ENCODE measurements at places on chromosomes 2 and 18. TPM values are rescaled to one million over a fixed set of nuclear protein-coding genes. Genes with fewer than 3 reads are reported as not detected.

Gene CACNB4
- total RNA-seq: 0.71 TPM

Gene IL36A
- not detected for total RNA-seq

Gene ANKRD30B
- total RNA-seq: not detected

Gene PXDN
- total RNA-seq: 46.0 TPM

Gene PRR30
- not detected for total RNA-seq

Gene EPC2
- 22.3 TPM for total RNA-seq

Gene TUBA4B
- not detected for total RNA-seq

DNA sequence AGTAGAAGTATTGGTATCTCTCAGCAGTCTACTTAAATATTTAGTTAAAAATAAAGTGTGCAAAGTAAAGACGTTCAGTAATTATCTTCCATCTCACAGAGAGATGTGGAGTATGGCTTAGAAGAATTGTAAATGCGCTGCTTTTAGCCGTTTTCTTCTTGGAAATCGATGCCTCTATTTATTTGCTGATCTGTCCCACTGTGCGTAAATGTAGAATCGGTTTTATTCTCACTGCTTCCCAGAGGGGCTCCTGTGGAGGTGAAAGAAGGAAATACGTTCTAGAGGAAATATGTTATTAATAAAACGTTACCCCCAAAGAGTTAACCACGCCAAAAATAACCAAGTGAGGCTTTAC, 1.9 kb downstream of the NPAS2 start:
- no peak for DNase-seq

DNA sequence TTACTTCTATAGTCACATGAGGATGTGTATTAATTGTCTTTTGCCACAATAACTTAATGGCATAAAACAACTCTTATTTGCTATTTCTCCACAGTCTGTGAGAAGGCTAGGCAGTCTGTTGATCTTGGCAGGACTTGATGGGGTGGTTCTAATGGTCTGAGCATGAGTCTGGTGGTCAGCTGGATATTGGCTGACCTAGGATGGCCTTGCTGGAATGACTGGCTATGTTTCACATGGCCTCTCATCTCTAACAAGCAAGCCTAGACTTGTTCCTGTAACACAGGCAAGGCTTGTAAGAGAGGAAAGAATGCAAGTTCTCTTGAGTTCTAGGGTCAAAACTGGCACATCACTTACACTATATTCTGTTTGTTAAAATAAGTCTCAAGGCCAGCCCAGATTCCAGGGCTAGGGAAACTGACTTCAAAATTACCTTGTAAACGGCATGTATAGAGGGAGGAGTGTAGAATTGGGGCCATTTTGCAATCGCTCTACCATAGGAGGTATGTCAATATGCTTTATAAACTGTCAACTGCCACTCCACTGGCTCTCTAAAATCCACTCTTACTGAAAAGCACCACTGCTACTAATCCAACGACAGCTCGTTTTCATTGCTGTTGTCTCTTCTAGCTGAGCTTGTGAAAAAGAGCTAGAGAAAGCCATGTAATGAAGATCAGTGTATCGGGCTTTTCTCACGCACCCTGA, 325.0 kb upstream of the PKDCC start:
- peak; percentile 34 for DNase-seq

GRCh38 chr2:181258720-181259119, 198.5 kb upstream of the ITGA4 start:
- no peak for DNase-seq

- peak; percentile 89 for DNase-seq
Measured at GRCh38 chr2:178271629-178272333, 77.5 kb downstream of the OSBPL6 start.

GRCh38 chr18:37260367-37261093, 305.1 kb downstream of the CELF4 start:
- no peak for DNase-seq

DNA sequence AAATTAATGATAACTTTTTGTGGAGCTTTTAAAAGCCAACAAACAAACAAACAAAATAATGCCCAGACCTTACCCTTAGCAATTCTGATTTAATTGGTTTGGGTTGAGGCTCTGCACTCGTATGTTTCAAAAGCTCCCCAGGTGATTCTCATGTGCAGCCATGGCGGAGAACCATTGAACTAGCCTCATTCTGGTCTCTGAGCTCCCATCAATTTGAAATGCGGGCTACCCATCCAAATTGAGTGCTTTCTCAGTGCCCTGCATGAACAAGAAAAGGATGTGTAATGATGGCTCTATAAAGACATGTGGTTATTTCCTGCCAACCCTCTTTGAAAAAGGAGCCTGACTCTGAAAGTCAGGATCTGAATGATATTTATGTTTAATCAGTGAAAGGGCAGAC, 8.2 kb downstream of the MXD1 start:
- no peak for DNase-seq

GRCh38 chr18:13606604-13607254, 119.6 kb downstream of the FAM210A start:
- DNase-seq: no peak

DNA sequence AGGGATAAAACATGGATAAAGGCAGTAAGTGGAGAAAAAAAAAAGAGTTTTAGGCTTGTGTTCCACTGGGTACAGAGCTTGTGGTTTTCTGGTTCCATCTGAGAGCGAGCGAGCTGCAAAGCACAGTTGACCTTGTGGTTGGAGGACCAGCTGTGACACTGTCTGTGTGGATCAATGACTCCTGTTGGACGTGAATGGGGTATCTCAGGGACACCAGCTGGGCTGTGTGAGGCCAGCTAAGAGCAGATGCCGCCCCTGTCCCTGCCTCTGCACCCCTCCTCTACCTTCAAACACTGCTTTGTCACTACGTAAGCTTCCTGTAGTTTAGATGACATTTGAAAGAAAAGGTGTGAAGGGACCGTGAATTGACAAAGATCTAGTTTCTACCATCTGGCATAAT, 67.8 kb downstream of the QPCT start:
- DNase-seq: no peak

DNA sequence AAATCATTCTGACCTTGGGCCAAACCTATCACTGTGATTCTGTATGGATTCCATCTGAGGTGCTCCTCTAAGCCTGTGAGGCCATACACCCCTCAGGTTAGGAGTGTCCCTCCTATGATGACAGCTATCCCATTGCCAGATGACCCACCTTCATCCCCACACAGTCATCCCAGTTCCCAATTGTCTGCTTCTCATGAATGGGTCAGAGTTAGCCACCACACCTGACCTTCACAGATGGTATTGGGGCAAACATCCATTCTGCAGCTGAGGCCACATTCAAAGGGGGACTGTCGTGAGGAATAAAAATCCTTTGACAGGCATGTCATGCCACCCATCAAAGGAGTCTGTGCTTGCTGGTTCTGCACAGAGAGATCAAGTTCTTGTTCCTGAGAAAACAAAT, 155.2 kb downstream of the AGPS start:
- no peak for DNase-seq

DNA sequence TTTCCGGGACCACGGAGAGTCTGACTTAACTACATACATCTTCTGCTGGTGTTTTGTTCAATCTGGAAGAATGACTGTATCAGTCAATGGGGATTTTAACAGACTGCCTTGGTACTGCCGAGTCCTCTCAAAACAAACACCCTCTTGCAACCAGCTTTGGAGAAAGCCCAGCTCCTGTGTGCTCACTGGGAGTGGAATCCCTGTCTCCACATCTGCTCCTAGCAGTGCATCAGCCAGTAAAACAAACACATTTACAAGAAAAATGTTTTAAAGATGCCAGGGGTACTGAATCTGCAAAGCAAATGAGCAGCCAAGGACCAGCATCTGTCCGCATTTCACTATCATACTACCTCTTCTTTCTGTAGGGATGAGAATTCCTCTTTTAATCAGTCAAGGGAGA, 23.1 kb downstream of the ICOS start:
- DNase-seq: no peak

DNA sequence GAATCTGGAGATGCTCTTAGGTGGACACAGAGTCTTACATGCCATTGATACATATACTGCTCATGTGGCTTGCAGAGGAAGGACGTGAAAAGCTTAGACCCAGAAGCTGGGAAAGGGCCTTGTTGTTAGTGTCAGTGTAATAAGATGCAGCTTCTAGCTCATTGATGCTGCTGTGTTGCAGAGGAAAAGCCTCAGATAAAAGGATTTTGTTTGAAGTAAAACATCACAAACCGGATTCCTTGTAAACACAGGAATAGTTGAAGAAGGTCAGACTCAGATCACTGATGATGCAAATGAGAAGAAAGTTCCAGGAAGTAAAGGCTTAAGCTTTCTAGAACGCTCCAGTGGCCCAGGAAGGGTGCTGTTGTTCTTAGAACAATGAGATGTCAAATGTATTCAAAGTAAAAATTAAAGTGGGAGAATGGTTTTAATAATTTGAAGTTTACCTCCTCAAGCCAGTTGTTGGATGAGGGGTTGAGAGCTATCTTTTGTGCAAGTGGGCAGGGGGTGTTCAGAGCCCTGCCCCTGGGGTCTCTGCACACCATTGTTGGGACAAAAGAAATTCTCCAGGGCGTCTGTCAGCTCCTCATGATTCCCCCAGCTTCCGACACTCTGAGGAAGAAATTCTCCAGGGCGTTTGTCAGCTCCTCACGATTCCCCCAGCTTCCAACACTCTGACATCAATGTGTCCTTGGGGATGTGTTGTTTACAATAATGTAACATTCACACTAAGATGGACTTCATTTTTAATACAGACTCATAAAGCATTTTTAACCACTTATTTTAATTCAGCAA, 61.3 kb upstream of the CHMP1B start:
- no peak for DNase-seq

DNA sequence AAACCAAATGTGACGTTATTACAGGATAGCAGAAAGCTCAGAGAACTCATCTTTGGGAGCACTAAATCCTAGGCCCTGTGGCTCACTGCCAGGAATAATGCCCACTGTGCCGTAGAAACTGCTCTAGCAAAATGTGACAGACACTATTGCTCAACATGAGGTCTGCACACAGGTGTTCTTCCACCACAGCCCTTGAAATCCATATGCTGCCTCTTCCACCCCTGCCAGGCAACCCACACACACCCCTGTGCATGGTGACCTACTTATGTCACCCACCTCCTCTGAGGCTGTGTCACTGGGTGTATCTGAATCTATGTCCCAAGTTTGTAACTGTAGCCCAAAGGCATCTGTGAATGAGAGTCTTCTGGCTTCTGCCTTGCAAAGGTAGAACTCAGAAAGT, 66.1 kb upstream of the MBOAT2 start:
- no peak for DNase-seq

DNA sequence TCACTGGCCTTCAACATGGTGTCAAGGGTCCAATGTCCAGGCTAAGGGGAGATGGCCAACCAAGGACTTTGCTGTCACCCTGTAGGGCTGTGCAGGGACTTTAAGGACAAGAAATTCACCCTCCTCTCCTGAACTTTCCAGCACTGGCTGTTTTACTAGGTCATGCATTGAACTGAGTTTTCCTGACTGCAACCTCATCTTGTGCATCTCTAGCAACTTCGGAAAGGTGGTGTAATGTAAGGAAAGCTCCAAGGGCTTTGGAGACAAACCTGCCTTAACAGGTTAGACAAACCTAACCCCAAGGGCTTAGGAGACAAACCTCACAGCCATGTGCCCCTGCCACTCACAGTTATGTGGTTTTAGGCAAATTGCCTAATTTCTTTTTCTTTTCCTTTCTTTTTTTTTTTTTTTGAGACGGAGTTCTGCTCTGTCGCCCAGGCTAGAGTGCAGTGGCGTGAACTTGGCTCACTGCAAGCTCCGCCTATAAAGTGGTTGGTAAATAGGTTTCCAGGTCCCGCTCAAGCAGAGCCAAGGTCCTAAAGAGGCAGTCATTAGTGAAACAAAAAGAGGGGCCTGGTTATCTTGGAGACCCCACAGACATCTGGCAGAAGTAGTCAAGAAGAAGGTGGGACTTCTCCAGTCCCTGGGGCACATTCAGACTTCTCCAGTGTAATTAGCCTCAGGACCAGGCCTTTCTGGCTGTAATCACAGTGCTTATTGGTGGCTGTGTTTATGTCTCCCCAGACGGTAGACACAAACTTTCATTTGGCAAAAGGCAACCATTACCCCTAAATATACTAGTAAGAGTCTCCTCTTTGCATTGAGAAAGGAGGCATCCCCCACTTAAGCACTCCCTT, 37.6 kb upstream of the PMAIP1 start:
- DNase-seq: no peak

DNA sequence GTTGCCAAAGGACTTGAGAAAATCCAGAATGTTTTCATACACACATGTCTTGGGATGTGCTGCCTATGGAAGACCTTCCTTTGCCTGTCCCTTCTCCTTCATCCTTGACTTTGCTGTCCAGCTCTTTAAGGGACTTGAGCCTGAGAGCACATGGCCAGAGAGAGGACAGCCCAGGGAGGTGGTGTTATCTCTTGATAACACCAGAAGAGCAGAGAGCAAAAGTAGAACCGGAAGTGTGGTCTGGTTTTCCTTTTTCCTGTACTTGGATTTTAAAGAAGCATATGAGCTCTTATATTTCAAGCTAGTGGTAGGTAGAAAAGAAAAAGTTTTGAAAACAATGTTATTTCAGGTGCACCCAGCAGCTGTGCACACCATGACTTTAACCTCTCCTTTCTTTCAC, 94.1 kb upstream of the ZNF532 start:
- no peak for DNase-seq
